ENCODE measurements at places on chromosomes 16 and 17. TPM values are rescaled to one million over a fixed set of nuclear protein-coding genes. Genes with fewer than 3 reads are reported as not detected.
A peak's percentile ranks its signal among the peaks of the same experiment; 100 is the strongest.

Gene SEPTIN1
- total RNA-seq: not detected

Gene SLC16A5
- 16.3 TPM for total RNA-seq

GRCh38 chr16:53912155-53912554, 208.2 kb downstream of the FTO start:
- DNase-seq: no peak

DNA sequence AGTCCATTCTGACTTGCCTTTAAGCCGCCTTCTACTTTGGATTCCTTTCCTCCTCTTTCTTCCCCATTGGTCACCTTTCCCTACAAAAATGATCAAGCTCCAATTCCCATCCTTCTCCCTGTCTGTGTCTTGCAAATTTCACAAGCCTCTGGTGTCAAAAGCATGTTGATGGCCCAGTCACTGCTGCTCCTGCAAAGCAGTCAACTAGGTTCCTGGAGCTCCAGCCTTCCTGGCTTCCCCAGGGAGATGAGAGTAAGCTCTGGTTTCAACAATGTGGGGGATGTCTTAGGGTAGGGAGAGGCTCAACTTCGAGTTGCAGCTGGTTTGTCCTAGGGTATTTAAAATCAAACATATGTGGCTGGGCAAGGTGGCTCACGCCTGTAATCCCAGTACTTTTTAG, 36.1 kb upstream of the HELZ start:
- no peak for DNase-seq

DNA sequence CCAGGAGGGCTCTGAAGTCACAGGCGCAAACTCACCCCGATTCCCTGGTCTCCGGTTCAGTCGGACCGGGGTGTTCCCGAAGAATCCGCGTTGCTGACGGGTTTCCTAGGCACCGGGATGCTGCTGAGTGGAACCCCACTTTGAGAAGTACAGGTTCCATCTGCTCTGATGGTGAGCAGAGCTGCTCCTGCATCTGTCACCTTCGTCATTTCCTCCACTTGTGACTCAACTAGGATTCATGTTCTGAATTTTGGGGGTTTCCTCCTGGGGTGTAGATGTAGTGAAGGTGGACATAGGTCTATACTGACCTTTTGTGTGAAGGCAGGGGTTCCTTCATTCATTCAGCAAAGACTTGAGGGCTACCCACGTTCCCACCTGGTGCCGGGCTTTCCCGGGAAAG, 25.0 kb downstream of the LGALS3BP start:
- peak; percentile 61 for DNase-seq

- DNase-seq: peak; percentile 97
These were observed 83.3 kb upstream of the TNRC6C start for GRCh38 chr17:77875051-77875780.

DNA sequence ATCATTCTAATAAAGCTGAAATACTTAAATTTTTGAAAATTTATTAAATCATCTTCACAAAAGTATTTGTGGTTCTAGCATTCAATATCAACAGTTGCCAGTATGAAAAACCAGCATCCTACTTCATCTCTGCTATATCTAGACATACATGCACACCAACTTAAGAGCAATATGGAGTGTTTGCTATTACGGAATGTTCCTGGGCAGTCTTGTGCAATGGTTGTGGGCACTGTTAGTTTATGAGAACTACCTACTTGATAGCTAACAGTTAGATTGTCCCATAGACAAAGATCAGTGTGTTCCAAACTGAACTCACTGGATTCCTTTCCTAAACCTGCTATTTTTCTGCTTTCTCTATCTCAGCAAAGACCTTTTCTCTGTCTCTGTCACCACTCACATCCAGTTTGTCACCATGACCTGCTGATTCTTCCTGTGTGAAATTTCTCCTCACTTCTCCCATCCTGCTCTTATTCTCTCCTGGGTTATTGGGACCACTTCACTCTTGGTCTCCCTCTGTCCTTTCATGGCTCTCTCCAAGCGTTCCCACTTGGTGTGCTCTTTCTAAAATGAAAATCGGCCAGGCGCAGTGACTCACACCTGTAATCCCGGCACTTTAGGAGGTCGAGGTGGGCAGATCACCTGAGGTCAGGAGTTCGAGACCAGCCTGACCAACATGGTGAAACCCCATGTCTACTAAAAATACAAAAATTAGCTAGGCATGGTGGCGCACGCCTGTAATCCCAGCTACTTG, 27.7 kb downstream of the CNTROB start:
- DNase-seq: no peak

GRCh38 chr16:68105611-68106010, 20.4 kb downstream of the NFATC3 start:
- no peak for DNase-seq

- DNase-seq: no peak
These were observed 85.2 kb downstream of the C16orf78 start for GRCh38 chr16:49458656-49459445.

DNA sequence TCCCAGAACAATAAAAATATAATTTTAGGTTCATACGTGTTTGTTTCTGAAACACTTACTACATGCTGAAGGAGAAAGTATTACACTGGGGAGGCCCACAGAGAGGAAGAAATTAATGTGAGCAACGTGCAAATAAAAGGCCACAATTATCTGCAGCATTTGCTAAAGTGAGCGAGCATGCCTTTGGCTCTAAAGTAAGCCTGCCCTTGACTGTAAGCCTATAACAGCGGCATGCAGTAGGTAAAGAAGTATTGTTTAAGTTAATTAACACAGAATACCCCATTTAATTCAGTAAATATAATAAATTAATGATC, 13.2 kb upstream of the COTL1 start:
- no peak for DNase-seq

DNA sequence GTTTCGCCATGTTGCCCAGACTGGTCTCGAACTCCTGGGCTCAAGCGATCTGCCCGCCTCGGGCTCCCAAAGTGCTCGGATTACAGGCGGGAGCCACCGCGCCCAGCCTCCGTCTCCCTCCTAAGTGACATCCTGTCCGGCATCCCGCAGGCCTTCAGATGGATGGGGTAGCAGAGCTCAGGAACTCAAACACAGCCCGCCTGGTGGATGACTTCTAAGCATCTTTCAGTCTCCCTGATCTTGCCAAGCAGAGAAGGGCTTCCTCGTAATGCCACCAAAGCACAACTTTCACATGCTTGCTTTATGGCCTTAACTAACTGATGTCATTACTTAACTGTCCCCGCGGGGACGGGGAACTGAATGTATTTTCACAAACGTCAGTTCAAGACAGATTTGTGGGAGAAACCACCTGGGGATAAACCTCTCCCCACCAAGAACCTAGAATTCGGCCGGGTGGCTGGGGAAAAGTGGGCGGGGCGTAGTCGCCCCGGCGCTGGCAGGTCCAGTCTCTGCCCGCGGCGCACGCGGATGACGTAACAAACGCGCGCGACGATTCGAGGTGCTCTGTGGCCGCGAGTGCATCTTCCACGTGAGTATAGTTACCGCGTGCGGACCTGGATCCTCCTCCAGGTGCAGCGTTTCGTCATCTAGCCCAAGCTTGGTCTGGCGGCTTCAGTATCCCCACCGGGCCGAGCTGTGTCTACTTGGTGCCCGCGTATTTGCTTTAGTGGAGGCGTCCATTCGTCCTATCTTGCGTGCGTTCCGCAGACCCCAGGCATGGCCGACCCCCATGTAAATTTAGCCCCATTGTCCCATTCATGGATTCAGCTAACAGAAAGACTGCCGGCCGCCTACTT, at the start of gene PFAS:
PFAS (plus strand) TSS at position 539 of the 857 bp plus-strand sequence. CDS start 4,649 bp downstream, outside the sequence.
- DNase-seq: peak; percentile 97

All from osteoblast (primary cell).